Left ventricle myocardium inferior (tissue), 1 donor: ENCODE measurements at places on chromosomes 16 and 17.

- no peak for DNase-seq
Measured at GRCh38 chr17:31724026-31724425, 135.0 kb downstream of the COPRS start.

GRCh38 chr17:28996554-28997096, 9.2 kb downstream of the SEZ6 start:
- DNase-seq = no peak

GRCh38 chr17:64638552-64639203, 23.4 kb downstream of the SMURF2 start:
- DNase-seq = no peak

DNA sequence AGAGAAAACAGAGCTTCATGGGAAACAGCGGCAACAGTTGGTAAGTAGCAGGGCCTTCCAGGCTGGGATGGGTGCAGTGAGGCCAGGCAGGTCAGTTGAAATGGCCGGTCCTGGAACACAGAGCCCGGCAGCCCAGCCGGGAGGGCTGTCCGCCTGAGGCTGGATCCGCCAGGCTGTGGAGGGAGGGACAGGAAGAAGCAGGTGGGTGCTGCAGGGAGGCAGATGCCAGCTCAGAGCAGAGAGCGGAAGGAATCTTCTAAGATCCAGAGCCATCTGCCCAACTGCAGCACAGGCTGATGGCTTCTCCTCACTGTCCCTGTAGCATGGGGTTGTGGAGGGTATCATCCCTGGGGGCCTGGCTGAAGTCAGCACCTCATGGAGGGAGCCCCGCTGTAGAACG, 599 bp downstream of the RNF112 start:
- no peak for DNase-seq

DNA sequence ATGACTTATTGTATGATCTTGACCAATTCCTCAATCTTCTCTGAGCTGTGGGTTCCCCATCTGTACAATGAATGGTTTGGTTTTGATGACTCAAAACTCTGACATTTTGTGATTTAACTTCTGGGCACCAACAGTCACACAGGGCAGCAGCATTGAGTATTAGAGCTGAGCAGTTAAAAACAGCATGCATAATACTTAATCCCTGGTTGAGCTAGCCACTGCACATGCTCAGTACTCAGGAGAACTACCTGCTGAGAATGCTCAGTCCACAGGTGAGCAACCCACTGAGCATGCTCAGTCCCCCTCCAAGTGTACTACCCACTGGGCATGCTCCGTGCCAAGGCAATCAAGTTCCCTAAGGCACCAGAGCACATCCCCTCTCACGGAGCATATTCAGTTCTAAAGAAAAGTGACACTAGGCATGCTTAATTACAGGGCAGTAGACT, 68.7 kb downstream of the AIPL1 start:
- DNase-seq = no peak

GRCh38 chr17:38676706-38677504, 2.1 kb upstream of the EPOP start:
- DNase-seq = peak; percentile 83

GRCh38 chr16:66416136-66416535, 11.0 kb upstream of the BEAN1 start:
- DNase-seq = no peak

GRCh38 chr16:23863511-23864422, 28.0 kb downstream of the PRKCB start:
- DNase-seq = no peak

DNA sequence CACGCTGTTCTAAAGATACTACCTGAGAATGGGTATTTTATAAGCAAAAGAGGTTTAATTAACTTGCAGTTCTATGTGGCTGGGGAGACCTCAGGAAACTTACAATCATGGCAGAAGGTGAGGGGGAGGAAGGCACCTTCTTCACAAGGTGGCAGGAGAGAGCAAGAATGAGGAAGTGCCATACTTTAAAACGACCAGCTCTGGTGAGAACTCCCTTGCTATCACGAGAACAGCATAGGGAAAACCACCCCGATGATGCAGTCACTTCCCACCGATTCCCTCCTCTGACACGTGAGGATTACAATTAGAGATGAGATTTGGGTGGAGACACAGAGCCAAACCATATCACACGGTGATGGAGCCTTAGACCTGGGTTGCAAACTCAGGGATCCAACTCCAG, 317.5 kb upstream of the EEF2KMT start:
- DNase-seq = no peak

- no peak for DNase-seq
Measured at GRCh38 chr16:890716-891352, 80.0 kb downstream of the LMF1 start.

DNA sequence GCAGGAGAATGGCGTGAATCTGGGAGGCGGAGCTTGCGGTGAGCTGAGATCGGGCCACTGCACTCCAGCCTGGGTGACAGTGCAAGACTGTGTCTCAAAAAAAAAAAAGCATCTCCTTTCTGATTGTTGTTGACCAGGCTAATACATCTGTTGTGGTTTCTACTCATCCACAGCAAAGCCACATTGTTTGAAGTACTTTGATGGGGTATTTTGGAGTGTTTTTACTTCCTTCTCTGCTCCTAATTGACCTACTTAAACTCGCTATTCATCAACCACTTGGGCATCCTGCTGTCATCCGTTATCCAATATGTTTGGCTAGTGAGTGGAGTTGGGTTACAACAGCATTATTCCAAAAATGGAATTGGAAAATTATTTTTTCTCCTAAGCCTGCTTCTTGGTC, 3.5 kb upstream of the CDC27 start:
- DNase-seq = no peak

GRCh38 chr16:84932681-84933080, 78.7 kb downstream of the ZDHHC7 start:
- DNase-seq = no peak

GRCh38 chr17:42405963-42406495, 17.0 kb downstream of the CAVIN1 start:
- DNase-seq = peak; percentile 88

- DNase-seq = peak; percentile 59
Measured at GRCh38 chr16:12819126-12820117, 15.7 kb upstream of the CPPED1 start.

GRCh38 chr17:72562615-72563188, 441.9 kb downstream of the SOX9 start:
- DNase-seq = no peak

- DNase-seq = no peak
Measured at GRCh38 chr17:75917141-75917916, 12.6 kb upstream of the MRPL38 start.

- no peak for DNase-seq
Measured at GRCh38 chr16:9846362-9847099, 335.7 kb downstream of the GRIN2A start.

DNA sequence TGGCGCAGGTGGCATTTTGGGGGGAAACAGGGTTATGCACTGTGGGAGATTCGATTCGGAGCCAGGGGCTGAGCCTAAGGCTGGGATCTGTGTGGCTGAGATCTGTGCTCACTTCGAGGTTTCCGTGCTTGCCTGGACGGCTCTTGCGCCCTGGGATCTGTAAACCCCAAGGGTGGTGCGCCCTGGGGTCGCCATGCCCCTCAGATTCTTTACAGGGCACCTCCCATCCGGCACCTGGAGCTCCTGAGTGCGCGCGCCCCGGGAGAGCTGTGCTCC, 377 bp downstream of the SLC13A5 start:
- no peak for DNase-seq

DNA sequence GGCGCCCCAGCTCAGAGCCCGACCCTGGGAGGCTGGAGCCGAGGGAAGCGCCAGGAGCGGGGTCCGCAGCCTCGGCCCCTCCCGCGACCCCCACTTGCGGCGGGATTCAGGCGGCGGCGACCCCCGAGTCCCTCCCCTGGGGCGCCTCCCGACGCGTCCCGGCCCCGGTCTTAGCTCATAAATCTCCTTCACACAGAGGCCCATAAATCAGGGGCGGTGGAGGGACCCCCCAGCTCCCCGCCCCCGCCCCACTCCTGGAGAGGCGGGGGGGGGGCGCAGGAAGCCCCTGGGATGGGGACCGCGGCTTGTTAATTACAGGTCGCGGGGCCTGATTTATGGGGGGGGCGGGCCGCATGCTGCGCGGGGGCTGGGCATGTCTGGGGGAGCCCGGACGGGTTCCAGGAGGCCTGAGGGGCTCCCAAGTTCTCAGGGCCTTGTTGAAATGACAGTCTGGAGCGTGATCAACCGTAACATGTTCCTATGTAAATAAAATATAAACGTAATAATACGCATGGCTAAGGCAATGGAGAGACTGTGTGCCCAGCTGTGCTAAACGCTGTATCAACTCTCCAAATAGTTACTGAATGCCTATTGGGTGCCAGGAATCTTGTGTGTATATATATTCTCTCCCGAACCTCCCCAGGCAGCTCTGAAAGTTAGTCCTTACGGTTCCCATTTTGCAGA, 10.0 kb upstream of the BHLHA9 start:
- no peak for DNase-seq

- DNase-seq = no peak
Measured at GRCh38 chr16:69093974-69094373, 11.5 kb upstream of the HAS3 start.

DNA sequence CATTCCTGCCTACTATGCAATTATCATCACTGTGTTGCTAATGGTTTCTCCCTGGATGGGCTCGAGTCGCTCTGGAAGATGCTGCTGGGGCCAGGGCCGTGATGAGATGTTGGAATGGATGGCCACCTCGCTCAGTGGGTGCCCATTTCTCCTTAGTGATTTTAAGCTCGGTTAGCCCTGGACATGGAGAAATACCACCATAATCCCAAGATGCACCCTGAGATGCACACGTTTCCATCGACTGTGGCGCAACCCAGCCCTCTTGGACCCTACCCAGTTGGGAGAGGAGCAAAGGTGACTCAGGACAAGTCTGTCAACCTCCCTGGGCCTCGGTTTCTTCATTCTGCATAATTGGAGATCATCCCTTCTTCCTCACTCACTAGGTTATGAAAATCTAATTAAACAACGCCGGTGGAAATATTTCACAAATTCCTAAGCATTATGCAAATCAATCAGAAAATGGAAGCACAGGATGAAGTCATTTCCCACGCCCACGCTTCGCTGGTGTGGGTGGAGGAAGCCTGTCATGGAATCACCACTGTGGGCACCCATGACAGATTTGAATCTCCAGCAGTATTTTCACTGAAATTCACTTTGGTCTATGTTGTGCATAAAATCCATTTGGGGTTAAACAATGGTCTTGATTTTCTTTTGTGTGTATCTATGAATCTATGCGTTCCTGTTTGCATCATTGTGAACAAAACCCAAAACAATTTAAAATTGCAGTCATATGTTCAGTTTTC, 195.2 kb downstream of the AXIN2 start:
- no peak for DNase-seq

GRCh38 chr16:88662222-88662842, 559 bp downstream of the MVD start:
- no peak for DNase-seq

- DNase-seq = peak; percentile 66
Measured at GRCh38 chr17:17810084-17810894, 26.5 kb downstream of the SREBF1 start.

- no peak for DNase-seq
Measured at GRCh38 chr17:64378890-64379354, 11.7 kb downstream of the PECAM1 start.

GRCh38 chr17:34486761-34487160, 92.6 kb upstream of the TMEM132E start:
- DNase-seq = no peak

GRCh38 chr17:19714542-19715411, 1.6 kb downstream of the SLC47A2 start:
- no peak for DNase-seq

DNA sequence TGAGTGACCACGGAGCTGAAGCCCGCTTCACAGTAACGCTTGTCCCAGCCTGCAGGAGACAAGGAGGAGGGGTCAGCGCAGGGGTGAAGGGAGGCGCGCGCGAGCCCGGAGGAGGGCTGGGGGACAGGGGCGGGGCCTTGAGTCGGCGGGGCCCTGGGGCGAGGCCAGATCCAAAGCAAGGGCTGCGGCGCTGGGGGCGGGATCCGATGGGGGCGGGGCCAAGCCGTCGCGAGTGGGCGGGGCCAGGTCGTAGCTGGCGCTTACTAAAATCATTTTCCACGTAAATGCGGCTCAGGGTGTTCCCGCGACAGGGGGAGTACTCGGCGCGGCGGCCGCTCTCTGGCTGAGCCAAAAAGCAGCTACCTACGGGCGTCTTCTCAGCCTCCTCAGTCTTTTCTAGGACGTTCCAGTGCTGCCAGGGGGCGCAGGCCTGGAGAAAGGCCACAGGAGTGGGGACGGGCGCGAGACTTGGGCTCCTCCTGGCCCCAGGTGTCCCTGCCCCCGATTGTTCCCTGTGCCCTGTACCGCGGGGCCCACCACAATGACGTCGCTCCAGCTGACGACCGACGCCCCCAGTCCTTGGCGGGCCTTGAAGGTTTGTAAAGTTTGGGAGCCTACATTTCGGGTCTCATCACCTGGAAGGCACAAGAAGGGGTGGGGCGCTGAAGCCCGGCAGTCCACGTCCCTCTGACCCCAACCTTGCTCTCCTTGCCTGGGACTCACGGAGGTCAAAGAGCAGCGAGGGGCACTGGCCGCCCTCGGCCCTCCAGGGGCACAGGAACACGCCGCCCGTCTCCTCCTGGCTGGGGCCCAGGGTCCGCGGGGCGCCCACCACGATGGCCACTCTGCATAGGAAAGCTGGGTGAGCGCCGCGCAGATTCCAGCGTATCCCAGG, 3.9 kb downstream of the ITGA2B start:
- DNase-seq = peak; percentile 83

GRCh38 chr17:16568541-16569357, at the start of gene ZNF287:
ZNF287 (minus strand) TSS chr17:16569204; CDS start chr17:16567731, 1,473 bp downstream.
- DNase-seq = peak; percentile 96

GRCh38 chr16:53730693-53731092, 26.7 kb downstream of the FTO start:
- DNase-seq = no peak

GRCh38 chr16:3119701-3120408, 7.5 kb downstream of the ZNF205 start:
- DNase-seq = no peak

GRCh38 chr17:8468980-8469379, 33.3 kb downstream of the NDEL1 start:
- no peak for DNase-seq

DNA sequence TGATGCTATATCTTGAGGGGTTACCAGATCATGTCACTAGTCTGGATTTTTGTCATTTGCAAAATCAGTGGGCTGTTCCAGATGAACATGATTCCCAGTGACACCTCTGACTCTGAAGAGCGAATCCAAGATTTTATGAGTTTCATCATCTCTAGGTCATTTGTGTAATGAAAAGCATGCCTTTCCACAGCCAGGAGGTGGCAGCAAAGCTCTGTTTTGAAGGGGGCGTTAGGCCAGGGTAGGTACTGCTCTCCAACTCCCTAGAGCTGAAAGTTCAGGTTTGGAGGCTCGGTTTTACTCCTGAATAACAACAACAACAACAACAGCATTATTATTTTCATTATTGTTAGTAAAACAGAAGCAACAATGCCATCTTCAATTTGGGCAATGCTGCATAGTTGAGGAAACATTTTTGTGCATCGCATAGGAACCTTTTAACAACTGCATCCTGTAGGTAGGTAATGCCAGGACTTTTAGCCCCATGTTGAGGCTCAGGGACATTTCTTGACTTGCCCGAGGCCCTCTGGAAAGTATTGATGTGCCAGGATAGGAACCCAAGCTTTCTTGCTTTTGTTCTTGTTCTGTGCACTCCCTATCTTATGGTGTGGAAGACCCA, 77.0 kb downstream of the MYH13 start:
- DNase-seq = peak; percentile 37
